IMR-90 (cell line): ENCODE measurements at places on chromosomes 16 and 17.

- DNase-seq: no peak
Measured at GRCh38 chr17:45667591-45668171, 116.4 kb upstream of the CRHR1 start.

DNA sequence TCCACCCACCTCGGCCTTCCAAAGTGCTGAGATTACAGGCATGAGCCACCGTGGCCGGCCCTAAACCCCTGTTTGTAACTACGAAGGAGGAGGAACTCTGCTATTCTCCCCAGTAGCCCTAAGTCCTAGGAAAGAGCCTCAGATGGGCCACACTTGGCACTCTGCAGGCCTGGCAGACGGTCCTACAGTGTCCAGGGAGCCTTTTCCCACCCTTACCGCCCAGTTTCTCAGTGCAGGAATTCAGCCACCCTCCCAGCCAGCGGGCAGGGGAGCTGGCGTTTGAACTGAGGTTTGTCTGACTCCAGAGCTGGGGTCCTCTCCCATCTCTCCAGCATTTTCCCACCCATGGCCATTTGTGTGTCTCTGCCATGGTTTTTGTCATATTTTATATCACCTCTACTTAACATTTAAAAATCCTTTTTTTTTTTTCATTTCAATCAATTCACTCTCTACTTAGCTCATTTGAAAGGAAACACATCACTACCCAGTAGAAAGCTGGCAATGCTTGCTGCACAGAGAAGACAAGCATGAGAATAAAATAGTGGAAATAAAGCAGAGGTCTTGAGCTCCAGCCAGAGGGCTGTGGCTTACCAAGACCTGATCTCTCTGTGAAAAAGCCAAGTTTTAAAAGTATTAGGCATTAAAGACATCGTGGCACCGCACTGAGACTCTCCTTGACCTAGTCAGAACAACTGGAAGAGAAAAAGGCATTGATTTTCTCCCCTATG, 34.9 kb downstream of the BCO1 start:
- no peak for DNase-seq

- no peak for DNase-seq
Measured at GRCh38 chr17:56893503-56893902, 20.3 kb downstream of the TRIM25 start.

DNA sequence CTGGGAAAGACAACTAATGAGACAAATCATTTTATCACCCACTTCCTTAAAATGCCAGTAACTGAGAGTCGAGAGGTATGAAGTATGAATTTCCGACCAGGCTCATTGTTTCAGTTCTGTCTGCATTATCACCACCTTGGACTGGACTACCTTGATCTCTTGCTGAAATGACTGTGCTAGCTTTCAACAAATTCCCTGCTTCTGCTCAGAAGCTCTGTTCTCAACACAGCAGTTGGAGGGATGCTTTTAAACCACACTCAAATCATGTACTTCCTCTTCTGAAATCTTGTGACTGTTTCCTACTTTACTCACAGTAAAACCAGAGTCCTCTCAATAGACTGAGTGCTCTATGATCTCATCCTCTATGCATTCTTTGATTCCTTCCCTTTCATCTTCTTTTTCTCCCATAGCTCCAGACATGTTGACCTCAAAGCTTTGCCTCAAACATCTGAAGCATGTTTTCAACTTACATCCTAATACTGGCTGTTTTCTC, 195.8 kb downstream of the KCNJ2 start:
- peak; percentile 78 for DNase-seq

- no peak for DNase-seq
Measured at GRCh38 chr16:963913-964312, 6.9 kb downstream of the LMF1 start.

DNA sequence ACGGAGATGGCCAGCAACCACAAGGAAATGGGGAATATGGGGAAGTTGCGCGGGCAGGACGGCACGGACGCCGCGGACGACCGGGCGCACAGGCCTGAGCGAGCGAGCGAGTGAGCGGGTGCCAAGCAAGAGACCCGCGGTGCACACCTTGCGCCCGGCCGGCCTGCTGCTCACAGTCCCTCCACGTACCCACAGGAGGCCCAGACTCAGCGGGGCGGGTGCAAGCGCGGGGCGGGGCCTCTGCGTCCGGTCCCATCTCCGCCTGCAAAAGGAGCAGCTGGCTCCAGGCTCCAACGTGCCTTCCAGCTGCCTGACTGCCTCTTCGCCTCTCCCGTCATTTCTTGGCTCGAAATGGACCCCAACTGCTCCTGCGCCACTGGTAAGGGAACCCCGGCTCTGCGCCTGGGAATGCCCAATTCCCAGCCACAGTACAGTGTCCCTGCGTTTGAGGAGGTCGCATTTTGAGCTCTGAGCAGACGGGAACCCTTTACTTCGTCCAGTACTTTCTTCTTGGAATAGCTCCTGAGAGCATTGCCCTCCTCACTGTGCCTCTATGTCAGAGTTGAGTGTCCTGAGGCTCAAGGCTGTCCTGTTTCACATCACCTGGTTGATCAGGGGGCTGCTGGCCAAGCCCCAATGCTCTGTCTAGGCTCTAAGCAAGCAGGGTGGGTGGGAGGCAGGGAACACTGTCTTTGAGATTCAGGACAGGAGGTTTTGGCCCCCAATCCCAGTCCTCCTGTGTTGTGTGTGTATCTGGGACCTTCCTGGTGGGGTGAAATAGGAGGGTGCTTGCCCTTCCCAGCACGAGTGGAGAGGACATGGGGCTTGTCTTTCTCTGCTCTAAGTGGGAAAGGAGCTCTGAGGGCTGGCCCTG, 8.1 kb upstream of the MT1E start:
- peak; percentile 57 for DNase-seq

DNA sequence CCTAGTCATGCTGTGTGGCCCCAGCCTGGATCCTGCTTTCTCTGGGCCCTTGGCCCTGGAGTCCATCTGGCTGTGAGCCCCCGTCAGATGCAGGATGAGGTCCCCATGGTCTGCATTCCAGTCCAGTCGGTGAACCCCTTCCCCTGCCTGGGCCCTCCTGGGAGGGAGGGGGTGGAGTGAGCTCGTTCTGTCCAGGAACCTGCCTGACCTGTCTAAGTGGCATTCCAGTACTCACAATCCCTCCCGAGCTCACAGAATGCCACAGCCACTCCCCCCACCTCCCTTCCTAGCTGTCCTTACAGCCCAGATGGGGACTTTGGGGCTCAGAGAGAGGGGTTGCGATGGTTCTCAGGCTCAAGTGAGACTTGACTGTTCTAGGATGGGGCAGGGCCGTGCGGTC, 15.5 kb downstream of the SPNS2 start:
- DNase-seq: no peak

DNA sequence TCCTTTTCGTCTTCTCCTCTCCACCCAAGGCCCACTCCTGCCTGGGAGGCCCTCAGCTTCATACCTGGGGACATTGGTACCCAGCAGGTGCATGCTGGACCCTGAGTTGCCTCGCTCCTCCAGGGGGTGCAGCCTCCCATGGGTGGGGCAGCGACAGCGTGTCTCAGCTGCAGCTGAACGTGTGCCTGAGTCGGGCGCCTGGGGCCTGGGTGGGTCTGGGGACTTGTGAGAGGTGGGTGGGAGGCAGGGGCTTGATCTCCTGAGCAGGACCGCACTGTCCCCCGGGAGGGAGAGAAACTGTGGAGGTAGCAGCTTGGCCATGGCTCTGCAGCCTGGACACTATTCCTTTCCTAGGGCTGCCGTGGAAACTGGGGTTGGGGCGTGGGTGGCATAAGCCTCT, 24.8 kb upstream of the ENGASE start:
- no peak for DNase-seq

- DNase-seq: no peak
Measured at GRCh38 chr16:22161999-22162655, at the start of gene SDR42E2. SDR42E2 (plus strand) TSS chr16:22162506; CDS start chr16:22165583, 3,077 bp downstream.

DNA sequence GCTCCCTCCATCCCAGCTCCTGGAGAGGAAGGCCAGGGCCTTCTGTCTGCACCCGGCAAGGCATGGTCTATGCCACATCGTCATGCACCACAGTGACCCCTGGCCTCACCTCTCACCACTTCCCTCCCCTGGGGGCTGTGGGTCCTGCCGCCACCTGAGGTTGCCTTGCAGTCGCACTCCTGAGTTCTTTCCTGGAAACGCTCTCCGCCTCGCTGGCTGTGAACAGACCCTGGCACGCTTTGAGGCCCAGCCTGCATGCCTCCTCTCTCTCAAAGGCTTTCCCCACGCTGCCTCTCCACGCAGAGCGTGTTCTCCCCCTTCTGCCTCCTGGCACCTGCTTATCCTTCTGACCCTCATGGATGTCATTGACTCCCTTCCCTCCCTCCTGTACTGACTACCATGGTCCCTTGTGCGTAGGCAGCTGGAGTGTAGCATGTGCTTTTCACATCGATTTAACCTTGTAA, 45.4 kb downstream of the SEC14L1 start:
- no peak for DNase-seq

- DNase-seq: no peak
Measured at GRCh38 chr17:10042589-10043244, 137.6 kb upstream of the RCVRN start.

GRCh38 chr17:27430882-27431491, 25.3 kb upstream of the KSR1 start:
- DNase-seq: peak; percentile 51

DNA sequence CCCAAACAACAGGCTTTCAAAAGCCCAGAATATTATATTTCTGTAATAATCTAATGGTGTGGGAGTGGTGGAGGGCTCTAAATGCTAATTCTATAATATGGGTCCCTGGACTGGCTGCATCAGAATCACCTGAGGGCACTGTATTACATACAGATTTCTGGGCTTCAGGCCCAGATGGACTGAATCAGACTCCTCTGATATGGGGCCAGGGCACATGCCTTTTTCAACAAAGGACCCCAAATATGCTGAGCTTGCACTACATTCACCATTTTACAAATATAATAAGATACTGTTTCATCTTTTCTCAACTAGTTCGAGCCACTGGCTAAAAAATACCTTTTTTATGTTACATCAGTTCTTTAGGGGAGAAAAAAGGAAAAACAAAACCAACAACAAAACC, 309.7 kb downstream of the MAP2K6 start:
- peak; percentile 30 for DNase-seq

DNA sequence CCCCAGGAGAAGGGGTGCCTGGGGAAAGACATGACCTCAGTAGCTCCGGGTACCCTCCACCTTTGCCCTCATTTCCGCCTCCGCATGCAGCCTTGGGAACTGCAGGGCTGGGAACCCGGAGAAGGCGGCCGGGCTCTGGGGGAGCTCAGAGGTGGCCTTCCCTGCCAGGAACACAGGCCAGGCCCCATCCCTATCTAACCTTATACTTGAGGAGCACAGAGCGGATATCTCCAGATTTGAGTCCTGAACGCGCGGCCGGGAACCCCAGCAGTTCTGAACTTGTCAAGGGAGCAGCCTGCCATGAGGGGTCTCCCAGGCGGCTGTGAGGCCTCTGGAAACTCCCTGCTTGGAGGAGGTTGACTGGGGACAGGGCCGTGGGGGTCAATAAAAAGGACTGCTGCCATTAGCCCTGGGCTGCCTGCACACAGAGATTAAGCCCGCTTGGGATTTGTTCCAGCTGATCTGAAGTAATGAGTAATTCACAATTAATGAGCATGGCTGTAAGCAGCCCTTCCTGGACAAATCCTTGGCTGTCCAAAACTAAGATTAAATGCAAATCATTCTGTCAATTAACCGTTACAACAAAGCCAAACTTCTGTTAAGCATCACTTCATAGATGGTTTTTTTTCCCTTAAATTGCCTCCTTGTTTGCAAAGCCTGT, 26.3 kb upstream of the METRNL start:
- DNase-seq: peak; percentile 30

- DNase-seq: no peak
Measured at GRCh38 chr17:81082177-81083073, 47.5 kb downstream of the BAIAP2 start.

DNA sequence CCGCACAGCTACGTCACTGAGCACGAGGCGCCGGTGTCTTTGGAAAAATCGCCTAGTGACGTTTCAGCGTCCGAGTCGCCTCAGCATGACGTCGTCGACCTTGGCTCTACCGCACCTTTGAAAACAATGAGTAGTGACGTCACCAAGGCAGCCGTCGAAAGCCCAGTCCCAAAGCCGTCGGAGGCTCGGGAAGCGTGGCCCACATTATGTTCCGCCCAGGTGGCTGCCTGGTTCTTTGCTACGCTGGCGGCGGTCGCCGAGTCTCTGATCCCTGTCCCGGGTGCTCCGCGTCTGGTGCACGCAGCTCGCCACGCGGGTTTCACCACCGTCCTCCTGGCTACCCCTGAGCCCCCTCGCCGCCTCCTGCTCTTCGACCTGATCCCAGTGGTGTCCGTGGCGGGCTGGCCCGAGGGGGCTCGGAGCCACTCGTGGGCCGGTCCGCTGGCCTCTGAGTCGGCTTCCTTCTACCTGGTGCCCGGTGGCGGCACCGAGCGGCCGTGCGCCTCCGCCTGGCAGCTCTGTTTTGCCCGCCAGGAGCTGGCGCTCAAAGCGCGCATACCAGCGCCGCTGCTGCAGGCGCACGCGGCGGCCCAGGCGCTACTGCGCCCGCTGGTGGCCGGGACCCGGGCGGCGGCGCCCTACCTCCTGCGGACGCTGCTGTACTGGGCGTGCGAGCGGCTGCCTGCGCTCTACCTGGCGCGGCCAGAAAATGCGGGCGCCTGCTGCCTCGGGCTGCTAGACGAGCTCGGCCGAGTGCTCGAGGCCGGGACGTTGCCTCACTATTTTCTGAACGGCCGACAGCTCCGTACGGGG, 1.5 kb downstream of the TMEM102 start:
- peak; percentile 75 for DNase-seq
